ENCODE measurements at places on chromosomes 12 and 14.

- peak; percentile 32 for DNase-seq
Measured at GRCh38 chr14:67881225-67881624, 61.6 kb downstream of the RAD51B start.

- DNase-seq = no peak
Measured at GRCh38 chr12:24719293-24719721, 229.6 kb downstream of the BCAT1 start.

GRCh38 chr12:122981036-122981471 lies 573 bp downstream of the ARL6IP4 start:
- DNase-seq = peak; percentile 34

DNA sequence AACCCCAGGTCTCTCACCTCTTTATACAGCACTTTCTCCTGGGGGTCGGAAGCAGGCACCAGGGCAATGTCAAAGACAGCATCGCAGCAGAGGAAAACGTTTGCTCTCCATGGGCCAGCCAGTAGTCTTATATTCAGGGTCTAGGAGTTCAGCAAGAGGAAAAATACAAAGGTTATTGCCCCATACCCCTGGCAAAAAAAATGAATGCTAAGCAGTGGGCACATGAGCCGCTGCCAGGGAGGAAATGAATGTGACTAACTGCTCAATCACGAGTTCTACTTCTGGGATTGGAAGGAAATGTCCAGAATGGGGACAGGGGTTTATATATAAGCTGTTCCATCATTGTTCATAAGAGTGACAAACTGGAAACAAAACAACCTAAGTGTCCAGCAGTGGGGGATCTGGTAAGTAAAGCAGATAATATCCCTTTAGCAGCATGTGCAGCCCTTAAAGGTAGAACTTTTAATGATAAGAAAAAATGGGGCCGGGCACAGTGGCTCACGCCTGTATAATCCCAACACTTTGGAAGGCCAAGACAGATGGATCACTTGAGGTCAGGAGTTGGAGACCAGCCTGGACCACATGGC lies 53.8 kb downstream of the PHETA1 start:
- no peak for DNase-seq

DNA sequence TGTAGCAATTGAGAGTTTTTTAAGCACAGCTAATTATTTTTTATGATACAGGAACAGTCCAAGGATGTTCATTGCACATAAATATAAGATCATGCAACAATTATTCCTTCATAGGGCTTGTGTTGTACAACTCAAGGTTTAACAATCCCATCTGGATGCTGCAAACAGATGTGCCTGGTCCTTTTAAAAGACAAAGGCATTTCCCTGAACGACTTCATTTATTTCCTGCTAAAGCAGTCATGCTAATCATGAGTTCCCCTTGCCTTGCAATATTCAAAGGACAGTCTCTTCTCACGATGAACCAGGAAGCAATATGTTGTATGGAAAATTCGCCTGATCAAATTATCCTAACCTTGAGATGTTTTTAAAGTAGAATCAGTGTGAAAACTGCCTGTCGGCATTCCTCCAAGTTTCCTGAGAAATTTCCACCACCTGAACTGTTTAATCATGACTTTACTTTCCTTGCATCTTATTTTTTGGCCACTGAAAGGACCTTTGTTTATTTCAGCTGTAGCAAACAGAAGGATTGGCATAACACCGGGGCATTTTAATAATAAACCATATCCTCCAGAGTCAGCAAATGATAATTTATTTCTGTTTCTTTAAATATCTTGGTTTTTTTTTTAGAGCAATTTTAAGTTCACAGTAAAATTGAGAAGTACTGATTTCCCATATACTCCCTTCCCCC lies 33.9 kb upstream of the TSPAN8 start:
- DNase-seq = no peak

DNA sequence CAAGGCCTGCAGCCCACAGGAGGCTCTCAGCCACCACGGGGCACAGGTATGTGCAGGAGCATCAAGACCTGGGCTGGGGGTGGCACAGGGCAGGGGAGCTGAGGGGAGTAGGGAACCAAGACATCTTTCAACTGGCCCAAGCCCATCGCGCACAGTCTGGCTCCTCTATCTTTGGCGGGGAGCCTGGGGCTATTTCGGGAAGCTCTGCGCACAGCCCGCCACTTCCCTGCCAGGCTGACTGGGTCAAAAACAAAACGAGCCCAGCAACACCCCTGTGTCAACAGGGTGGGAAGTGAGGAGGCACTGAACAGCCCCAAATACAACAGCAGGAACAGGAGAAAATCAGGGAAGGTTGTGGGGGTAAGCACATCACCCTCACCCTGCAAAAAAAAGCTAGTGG lies 83.9 kb downstream of the ARL6IP4 start:
- no peak for DNase-seq

Data from HAP-1 (cell line).